ENCODE measurements at places on chromosomes 6 and 20.

- no peak for DNase-seq
Observed at GRCh38 chr6:28496099-28496779, 19.4 kb downstream of the GPX6 start.

DNA sequence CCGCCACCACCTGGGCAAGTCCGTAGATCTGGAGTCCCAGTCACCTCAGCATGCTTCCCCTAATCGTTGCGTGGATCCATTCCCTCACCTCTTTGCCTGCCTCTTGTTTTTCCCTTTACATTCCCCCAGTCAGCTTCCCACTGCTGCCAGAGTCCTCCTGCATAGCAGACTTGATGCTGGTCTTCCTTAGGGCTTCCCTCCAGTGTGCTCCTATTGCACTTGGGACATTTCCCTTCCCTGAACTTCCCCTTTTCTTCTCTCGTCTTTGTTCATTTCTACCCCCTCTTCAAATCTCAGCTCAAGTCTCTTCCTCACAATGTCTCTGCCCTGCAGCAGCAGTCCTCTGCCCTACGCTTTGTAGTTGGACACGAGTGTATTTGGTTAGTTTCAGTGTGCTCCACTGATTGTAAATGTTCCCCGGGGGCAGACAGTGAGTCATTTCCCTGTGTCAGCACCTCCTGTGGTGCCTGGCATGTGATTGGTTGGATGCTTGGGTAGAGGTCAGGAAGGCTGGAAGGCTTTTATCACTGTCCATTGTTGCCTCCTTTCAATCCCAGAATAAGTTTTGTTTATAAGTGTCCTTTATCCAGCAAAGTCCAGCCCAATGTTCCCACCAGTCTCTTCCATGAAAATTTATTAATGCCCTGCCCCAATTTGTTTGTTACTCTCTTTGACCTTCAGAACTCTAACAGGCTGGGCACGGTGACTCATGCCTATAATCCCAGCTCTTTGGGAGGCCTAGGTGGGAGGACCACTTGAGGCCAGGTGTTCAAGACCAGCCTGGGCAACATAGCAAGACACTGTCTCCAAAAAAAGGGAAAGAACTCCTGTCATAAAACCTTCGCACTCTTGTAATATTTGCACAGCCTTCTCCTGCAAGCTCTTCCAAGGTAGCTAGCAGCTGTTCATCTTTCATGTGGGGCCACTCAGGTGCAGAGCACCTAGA is 38.3 kb downstream of the FAM120B start:
- DNase-seq, result no peak

GRCh38 chr6:107554918-107555317 is 65.0 kb downstream of the SOBP start:
- no peak for DNase-seq

GRCh38 chr20:15658295-15658694 is 915.0 kb downstream of the KIF16B start:
- no peak for DNase-seq

DNA sequence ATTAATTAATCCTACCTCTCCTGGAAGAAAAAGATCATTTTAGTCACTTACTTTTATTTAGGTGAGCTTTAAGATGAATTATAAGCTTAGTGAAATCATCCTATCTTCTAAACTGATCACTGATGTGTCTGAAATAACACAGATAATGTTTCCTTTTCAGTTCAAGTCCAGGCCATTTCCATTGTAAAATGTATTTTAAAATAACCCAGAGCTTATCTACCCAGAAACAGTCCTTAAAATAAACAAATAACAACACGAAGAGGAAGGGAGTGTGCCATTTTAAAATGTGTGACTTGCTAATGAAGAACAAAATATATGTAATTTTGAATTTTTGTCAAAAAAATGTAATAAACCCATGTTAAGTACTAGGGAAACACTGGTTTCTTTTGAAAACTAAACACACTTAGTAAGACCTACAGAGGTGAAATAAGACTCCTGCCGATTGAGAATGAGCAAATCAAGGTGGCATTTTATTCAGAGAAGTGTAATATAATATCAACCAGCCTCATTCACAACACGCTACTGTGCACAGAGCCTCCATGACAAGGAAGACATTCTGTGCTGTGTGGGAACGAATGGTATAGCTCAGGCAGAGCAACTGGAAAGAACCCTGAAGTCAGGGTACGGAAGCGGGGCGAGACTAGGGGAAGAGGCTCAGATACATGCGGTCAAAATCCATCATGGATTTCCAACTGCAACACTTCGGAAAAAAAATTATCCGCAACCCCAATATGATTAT is 7.7 kb downstream of the LRP11 start:
- DNase-seq, result no peak

GRCh38 chr6:61809004-61809595 is 476.9 kb downstream of the KHDRBS2 start:
- DNase-seq, result no peak

GRCh38 chr6:36075656-36076055 is 48.0 kb downstream of the MAPK14 start:
- DNase-seq, result no peak

GRCh38 chr6:13412639-13413465 is 74.5 kb downstream of the GFOD1 start:
- no peak for DNase-seq

DNA sequence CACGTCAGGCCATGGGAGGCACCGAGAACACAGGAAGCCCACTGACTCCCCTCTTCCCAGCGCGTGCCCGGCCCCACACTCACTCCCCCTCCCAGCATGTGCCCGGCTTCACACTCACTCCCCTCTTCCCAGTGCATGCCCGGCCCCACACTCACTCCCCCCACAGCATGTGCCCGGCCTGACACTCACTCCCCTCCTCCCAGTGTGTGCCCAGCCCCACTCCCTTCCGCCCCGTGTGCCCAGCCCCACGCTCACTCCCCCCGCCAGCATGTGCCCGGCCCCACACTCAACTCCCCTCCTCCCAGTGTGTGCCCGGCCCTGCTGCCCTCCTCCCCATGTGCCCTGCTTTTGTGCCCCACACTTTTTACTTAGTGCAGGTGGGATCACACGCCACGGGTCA is 9.7 kb downstream of the RTEL1 start:
- no peak for DNase-seq

DNA sequence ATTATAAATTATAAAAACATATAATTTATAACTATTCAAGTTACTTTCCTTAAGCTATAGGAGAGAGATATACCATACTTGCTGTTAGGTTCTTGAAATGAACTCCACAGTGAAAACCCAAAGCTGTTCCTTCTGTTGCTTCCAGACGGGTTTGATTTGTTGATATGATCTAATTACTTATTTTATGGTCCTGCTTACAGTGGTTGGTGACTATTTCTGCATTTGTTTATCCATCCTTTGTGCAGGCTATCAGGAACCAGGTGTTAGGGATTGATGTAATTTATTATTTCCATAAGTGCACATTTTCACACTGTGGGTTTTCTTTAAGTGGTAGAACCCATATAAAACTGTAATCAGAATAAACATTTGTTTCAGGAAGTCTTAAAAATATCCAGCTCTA is 167.1 kb downstream of the KIF6 start:
- no peak for DNase-seq

DNA sequence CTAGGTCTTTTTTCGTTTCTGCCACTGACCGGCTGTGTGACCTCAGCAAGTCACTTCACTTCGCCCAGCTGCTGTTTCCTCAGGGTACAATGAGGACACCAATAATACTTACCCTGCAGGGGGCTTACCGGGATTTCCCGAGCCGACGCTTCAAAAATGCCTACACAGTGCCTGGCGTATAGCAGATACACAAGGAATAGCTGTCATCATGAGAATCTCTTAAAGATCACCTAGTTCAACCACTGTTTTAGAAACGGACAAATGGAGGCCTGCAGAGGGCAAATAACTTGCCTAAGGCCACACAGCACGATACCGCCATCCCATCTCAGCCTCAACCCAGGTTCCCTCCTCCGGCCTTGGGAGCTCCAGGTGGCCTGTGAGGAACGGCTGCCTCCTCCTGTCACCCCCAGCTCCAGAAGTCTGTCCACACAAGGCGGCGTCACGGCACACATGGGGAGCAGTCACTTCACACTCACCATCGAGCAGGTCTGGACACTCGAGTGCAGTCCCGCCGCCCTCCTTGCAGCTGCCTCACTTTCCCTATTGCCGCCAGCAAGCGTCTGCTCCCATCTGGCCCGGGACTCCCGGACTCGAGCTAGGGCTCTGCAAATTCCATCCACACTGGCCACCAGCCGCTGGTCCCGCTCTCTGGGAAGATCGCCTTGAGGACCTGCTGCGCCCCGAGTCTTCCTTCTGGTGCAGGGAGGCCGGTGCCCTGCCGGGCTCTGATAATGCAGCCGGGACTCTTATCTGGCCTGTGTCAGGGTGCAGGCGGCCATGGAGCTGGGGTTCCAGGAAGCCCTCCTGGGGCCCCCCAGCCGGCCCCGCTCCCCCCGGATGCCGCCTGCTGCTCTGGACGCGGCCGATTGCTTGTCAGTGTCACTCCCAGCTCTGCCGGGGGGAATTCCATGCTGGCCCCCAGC is at the start of gene RIPOR3:
RIPOR3 (minus strand) TSS at position 893 of the 923 bp plus-strand sequence; CDS start at position 479, 414 bp downstream.
- peak; percentile 3 for DNase-seq

- DNase-seq, result no peak
Observed at GRCh38 chr6:121627761-121628160, 192.3 kb downstream of the GJA1 start.

DNA sequence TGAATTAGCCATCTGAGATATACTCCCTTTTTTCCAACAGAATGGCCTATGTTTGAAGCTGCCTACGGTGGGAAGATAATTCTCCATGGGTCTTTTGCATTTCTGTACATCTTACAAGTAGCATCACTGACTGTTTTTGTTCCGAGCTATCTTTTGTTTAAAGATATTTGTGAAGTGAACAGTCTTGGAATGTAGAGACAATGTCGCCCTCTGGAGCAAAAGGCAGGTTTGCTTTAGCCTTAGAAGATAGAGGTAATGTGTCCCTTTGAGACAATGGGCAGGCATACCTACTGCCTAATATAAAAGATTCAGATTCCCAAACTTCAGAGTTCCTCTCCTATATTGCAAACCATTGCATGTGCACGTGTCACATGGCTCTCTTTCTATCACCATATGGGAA is 347.8 kb upstream of the CNR1 start:
- DNase-seq, result no peak

- no peak for DNase-seq
Observed at GRCh38 chr6:56534680-56535419, 107.8 kb downstream of the DST start.

DNA sequence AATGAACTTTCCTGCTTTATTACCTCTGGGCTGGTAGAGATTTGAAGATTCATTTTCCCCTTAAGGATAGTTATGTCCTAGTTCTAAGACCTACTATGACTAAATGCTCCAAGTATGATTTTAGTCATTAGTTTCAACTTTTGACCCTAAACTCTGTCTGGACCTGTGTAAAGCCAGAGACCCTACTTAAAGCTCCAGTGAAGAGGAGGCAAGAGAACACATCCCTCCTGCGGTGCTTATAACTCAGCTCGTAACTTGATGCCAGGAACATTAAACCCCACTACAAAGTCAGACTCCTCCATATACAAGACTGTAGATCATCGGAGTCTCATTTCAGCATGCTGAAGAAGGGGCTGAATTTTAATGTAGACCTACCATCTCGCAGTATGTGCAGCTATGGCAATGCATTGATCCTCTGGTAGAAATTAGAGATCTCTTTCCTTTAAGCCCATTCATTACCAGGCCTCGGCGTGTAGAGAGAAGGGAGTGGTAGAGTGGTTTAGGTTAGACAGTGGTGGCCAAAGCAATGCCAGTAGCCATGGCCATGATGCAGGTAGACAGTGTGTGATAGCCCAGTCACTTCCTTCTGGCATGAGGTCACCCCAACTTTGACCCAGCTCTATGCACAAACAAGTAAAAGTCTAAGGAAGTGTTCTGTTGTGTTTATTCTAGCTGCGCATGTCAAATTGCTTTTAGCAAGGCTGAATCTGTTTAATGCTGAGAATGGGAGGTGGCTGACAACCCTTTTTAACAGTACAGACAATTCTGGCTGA is 34.8 kb upstream of the MYB start:
- no peak for DNase-seq

GRCh38 chr6:159760602-159761057 is 1.2 kb upstream of the ACAT2 start:
- DNase-seq, result no peak

DNA sequence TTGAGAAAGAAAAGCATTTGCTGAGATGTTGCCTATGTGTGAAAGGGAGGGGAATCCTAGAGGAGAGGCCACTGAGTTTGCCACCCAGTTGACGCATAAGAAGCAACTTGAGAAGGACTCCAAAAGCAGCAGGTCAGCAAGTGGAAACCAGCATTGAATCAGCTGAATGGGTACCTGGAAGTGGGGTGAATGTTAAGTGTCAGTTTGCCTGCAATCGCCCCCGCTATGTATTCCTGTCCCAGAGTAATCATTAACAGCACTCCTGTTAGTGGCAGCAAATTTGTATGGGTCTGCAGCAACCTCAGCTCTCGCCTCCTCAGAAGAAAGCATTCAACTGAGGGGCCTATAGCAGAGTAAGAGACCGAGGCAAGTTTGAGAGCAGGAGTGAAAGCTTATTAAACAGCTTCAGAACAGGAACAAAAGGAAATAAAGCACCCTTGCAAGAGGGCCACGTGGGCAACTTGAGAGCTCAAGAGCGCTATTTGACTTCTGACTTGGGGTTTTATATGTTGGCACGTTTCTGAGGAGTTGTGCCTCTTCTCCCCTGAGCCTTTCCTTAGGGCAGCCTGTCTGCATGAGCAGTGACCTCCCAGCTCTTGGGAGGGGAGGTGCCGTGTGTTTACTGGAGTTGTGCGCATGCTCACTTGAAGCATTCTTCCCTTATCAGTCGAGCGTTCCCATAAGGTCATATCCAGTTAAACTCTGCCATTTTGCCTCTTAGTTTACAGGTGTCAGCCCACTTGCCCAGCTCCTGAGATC is 122.6 kb upstream of the PHACTR1 start:
- no peak for DNase-seq

- DNase-seq, result no peak
Observed at GRCh38 chr6:168216751-168217191, 102.8 kb downstream of the DACT2 start.

- peak; percentile 47 for DNase-seq
Observed at GRCh38 chr6:25050356-25050755, 114.6 kb upstream of the RIPOR2 start.

GRCh38 chr6:159035891-159036290 is 8.9 kb downstream of the TAGAP start:
- DNase-seq, result no peak

DNA sequence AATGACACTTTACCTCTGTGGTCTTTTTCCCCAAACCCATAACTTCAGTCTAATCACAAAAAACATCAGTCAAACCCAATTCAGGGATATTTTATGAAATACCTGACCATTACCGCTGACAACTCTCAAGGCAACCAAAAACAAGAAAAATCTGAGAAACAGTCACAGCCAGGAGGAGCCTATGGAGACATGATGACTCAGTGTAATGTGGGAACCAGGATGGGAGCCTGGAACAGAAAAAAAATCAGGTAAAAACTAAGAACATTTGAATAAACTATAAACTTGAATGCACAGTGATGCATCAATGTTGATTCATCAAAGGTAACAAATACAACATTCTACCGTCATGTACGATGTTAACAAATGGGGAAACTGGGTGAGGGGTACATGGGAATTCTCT is 84.1 kb upstream of the TSHZ2 start:
- no peak for DNase-seq

DNA sequence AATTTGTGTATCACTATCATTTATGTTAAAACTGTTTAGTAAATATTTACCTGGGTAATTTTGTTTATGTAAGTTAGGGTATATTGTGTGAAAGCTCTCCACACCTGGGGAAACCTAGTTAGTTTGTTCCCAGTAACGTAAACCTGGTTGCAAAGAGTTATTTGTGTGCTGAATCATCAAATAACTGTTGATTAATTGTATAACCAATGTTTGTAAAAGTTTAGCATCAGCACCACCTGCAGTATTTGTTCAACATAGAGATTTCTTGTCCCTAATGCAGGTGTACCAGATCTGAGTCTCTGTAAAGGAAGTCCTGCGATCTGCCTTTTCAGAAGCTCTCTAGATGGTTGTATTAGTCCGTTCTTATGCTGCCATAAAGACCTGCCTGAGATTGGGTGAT is 440.4 kb downstream of the COL12A1 start:
- DNase-seq, result no peak

Data from stimulated activated CD4-positive, alpha-beta T cell treated with anti-CD3 and anti-CD28 coated beads, Interleukin-4, amount 100 ng/mL, for 1 hour (primary cell).